B cell (primary cell): ENCODE measurements at places on chromosomes 7 and 10. TPM values are rescaled to one million over a fixed set of nuclear protein-coding genes. Genes with fewer than 3 reads are reported as not detected.

GRCh38 chr7:84813376-84813775 is 373.5 kb downstream of the SEMA3D start:
- no peak overlapping the region for H3K4me3 ChIP-seq
- H3K4me1 ChIP-seq, result no peaks in the 10 kb centered on the region
- DNase-seq, result no peak
- no peaks in the 10 kb centered on the region for H3K36me3 ChIP-seq

DNA sequence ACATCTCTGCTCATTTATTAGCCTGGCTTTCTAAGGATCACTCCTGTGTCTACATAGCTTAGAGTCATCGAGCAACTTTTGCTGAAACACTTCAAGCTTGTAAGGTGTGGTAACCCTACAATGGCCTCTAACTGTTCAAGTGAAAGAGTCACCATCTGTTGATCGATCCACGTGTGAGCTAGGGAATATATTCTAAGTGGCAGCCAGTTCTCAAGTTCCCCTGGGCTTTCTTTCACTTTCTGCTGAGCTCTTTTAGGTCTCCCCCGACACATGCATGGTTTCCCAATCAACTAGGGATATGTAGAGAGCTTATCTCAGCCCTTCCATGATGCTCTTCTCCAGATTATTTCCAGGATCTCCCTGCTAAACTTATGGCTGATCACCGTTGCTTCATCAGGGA is 15.5 kb downstream of the AOAH start:
- DNase-seq, result no peak
- no peak overlapping the region for H3K27ac ChIP-seq
- no peaks in the 10 kb centered on the region for H3K4me1 ChIP-seq
- no peak overlapping the region for H3K4me3 ChIP-seq
- no peaks in the 10 kb centered on the region for H3K27me3 ChIP-seq

DNA sequence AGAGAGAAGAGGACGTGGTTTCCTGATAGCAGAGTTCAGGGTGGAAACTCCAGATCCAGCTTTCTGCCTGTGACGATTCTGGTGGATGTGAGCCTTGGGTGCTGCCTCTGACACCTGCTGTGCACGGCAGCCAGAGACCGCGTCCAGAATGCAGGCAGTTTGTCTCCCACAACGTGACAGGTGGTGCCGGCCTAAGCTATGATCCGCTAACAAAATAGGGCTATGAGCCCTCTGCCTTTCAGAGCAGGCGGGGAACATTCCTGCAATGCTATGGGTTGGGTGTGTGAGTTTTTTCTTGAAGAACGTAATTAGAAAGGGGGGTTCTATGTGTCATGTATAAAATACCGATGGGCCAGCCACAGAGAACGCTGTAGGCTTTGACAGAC is 297.3 kb upstream of the PRKCQ start:
- H3K27ac ChIP-seq, result no peak overlapping the region
- H3K36me3 ChIP-seq, result no peaks in the 10 kb centered on the region
- DNase-seq, result no peak
- no peak overlapping the region for H3K4me3 ChIP-seq
- H3K4me1 ChIP-seq, result no peaks in the 10 kb centered on the region

GRCh38 chr10:110162741-110163145 is 44.7 kb upstream of the MXI1 start:
- no peak for DNase-seq
- no peak overlapping the region for H3K4me3 ChIP-seq
- peaks cover 4% of the 10 kb centered on the region for H3K27me3 ChIP-seq
- H3K36me3 ChIP-seq, result no peaks in the 10 kb centered on the region
- no peak overlapping the region for H3K27ac ChIP-seq

- DNase-seq, result no peak
- H3K27ac ChIP-seq, result no peak overlapping the region
- no peak overlapping the region for H3K4me3 ChIP-seq
- no peaks in the 10 kb centered on the region for H3K36me3 ChIP-seq
Observed at GRCh38 chr7:27608776-27609495, 53.7 kb downstream of the HIBADH start.

DNA sequence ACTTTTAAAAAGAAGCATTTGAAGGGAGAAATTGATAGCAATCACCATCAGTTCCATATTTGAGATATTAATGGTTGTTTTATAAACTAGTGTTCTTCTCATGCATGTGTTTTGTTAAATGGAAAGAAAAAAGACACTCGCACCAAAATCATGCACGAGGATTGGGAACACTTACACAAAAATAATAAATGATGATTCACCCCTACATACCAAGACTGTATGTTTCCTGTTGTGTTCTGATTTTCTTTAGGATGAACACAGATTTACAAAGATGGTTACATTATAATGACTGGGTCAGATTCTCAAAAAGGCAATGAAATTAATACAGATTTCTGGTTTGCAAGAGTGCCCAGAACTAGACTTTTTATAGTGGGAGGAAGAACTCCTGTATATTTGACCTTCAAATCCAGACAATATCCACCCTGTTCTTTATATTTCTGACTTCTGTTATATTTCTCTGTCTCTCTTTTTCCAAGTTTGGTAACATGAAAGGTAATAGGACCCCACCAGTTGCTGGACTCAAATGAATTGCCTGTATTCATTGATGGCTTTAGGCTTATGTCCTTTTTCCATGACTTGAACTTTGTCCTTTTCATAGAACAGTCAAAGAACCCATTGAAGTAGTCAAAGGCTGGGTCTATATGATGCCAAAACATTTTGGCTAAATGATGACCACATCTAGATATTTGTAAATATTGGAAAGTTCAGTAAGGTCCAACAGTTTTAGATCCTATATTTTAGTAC is 54.4 kb downstream of the SEMA3A start:
- no peaks in the 10 kb centered on the region for H3K4me1 ChIP-seq
- no peaks in the 10 kb centered on the region for H3K27me3 ChIP-seq
- no peak for DNase-seq
- H3K4me3 ChIP-seq, result no peak overlapping the region
- no peak overlapping the region for H3K27ac ChIP-seq
- H3K36me3 ChIP-seq, result no peaks in the 10 kb centered on the region

- H3K36me3 ChIP-seq, result no peaks in the 10 kb centered on the region
- H3K4me1 ChIP-seq, result no peaks in the 10 kb centered on the region
- no peak for DNase-seq
- no peak overlapping the region for H3K27ac ChIP-seq
- H3K27me3 ChIP-seq, result no peaks in the 10 kb centered on the region
Observed at GRCh38 chr10:122116331-122116730, 127.4 kb downstream of the TACC2 start.

DNA sequence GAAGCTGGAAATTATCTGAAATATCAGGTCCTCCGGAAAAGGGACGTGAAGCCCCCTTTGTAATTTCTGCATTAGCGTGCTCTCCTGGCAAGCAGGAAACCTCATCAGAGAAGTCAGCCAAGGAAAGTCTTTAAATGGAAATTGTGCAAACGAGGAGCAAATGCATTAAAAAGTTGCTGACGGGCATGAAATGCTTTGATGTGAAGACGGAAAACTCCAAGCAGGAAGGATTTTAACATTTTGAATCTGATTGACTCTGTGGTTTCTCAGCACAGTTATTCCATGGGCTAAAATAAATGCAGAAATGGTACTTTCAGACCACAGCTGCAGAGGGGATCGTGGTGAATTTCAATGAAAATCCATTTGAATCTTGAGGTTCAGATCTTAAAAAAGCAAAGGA is 167.8 kb downstream of the AHR start:
- no peaks in the 10 kb centered on the region for H3K4me1 ChIP-seq
- H3K36me3 ChIP-seq, result no peaks in the 10 kb centered on the region
- DNase-seq, result no peak

GRCh38 chr7:101465576-101466196 is 103.0 kb downstream of the COL26A1 start:
- no peak overlapping the region for H3K4me3 ChIP-seq
- no peaks in the 10 kb centered on the region for H3K36me3 ChIP-seq
- H3K4me1 ChIP-seq, result peaks cover 4% of the 10 kb centered on the region
- H3K27me3 ChIP-seq, result no peaks in the 10 kb centered on the region

DNA sequence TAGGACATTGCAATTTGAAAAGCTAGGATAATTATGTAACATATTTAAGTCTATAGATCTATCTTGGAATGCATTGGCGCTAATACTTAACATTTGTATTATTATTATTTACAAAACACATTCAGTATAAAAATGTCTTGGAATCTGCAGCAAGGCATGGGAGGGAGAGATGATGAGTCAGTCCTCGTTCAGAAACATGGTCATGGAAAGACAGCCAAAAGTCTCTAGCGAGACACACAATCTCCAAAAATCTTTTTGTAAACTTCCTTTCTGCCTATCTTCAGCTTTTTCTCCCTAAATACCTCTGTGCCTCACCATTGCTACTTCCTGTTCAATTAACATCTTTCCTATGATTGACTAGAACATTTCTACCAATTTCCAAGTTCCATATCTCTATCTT is 188.4 kb upstream of the CACNA2D1 start:
- H3K27ac ChIP-seq, result no peak overlapping the region
- DNase-seq, result no peak
- no peaks in the 10 kb centered on the region for H3K36me3 ChIP-seq
- H3K4me3 ChIP-seq, result no peak overlapping the region
- H3K4me1 ChIP-seq, result no peaks in the 10 kb centered on the region
- H3K27me3 ChIP-seq, result no peaks in the 10 kb centered on the region

- no peak for DNase-seq
- no peak overlapping the region for H3K4me3 ChIP-seq
- H3K36me3 ChIP-seq, result no peaks in the 10 kb centered on the region
- no peaks in the 10 kb centered on the region for H3K27me3 ChIP-seq
- H3K4me1 ChIP-seq, result no peaks in the 10 kb centered on the region
Observed at GRCh38 chr10:86044029-86044428, 322.6 kb downstream of the GRID1 start.

DNA sequence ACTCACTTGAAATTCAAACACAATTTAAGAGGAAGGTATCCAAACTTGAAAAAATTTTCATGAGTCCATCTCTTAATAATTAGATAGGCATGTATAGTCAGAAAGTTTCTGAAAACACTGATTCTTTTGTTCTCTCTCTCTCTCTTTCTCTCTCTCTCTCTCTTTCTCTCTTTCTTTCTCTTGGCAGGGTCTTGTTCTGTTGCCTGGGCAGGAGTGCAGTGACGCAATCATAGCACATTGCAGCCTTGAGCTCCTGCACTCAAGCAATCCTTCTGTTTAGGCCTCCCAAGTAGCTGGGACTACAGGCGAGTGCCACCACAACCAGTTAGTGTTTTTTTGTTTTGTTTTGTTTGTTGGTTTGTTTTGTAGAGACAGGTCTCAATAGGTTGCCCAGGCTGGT is 59.3 kb downstream of the PRTFDC1 start:
- H3K4me3 ChIP-seq, result no peak overlapping the region
- peaks cover 17% of the 10 kb centered on the region for H3K4me1 ChIP-seq

Gene STEAP2
- not detected in 2 replicates for total RNA-seq

DNA sequence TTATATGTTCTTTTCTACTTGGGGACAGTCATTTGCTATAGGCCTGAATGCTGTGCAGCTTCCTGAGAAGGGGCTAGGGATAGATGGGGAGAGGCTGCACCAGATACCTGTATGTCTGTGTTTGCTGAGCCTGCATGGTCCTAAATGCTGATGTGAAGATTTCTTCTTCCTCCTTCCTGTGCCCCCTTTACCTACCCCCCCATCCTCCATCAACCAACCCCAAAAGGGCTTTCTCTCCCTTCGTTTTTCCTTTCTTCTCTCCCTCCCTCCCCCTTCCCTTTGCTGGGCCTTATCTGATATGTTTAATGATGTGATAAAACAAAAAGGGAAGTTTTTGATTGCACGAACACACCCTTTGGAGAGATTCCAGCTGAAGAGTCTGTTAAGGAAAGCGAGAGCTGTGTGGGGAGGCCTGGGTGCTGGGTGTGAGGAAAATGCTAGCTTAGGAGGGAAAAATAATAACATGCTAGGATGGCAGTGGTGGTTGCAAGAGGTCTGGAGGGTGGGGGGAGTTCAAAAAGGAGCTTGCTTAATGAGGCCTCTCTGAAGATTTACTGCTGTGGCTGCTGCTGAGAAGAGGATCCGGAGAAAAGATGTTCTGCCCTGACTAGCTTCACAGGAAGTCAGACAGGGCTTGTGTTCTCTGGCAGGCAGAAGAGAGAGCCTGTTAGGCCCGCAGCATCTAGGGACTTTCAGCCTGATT is 101.8 kb downstream of the SAMD9 start:
- no peaks in the 10 kb centered on the region for H3K36me3 ChIP-seq
- no peaks in the 10 kb centered on the region for H3K27me3 ChIP-seq
- H3K27ac ChIP-seq, result no peak overlapping the region
- no peak overlapping the region for H3K4me3 ChIP-seq
- no peaks in the 10 kb centered on the region for H3K4me1 ChIP-seq

Gene LLCFC1
- total RNA-seq, result not detected in 2 replicates

GRCh38 chr10:23974746-23975272 is 234.1 kb upstream of the KIAA1217 start:
- H3K27ac ChIP-seq, result no peak overlapping the region
- H3K4me1 ChIP-seq, result no peaks in the 10 kb centered on the region
- H3K4me3 ChIP-seq, result no peak overlapping the region
- DNase-seq, result no peak

DNA sequence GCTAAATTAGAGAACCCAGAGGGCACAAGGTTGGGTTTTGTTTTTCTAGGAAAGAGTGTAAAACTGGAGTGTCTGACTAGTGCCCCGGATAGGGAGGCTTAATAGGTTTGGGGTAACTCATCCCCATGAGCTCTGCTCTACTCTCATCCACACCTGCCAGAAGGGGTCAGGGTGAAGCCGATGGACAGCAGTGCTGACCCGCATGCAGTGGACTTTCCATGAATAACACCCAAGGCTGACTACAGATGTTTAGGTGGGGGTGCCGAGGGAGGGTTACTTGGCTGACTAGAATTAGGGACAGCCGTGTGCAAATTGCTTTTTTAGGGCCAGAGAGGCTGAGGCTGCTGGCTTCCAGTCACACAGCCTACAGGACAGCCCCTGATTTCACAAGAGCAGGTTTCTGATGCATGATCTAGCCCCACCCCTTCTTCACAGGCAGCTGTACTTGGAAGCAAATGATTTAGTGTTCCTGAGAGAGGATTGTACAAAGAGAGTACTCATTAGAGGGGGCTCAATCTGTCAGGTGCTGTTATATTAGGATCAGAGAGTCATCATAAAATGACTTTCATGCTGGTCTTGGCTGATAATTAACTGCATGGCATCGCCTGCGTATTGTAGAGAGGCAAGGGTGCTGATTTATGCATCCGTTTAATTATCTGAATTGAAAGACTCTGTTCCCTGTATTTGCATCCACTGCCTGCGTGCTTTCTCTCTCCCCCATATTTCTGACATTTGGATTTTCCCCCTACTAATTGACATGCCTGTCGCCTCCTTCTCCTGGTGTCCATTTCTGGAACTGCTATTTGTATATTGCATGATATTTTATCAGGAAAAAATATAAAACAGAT is 9.5 kb downstream of the INHBA start:
- H3K36me3 ChIP-seq, result no peaks in the 10 kb centered on the region
- no peak overlapping the region for H3K27ac ChIP-seq
- H3K27me3 ChIP-seq, result peaks cover 16% of the 10 kb centered on the region
